ENCODE measurements at places on chromosomes 12 and 14.
A peak's percentile ranks its signal among the peaks of the same experiment; 100 is the strongest.

- no peak overlapping the region for H3K4me3 ChIP-seq
- DNase-seq: no peak
- H3K27me3 ChIP-seq: no peaks in the 10 kb centered on the region
- H3K27ac ChIP-seq: peak overlapping the region; percentile 48
- H3K36me3 ChIP-seq: peaks cover 73% of the 10 kb centered on the region
- H3K4me1 ChIP-seq: peaks cover 52% of the 10 kb centered on the region
Measured at GRCh38 chr14:101814934-101815333, 53.4 kb downstream of the PPP2R5C start.

- no peak overlapping the region for H3K4me3 ChIP-seq
- no peak overlapping the region for H3K27ac ChIP-seq
- no peaks in the 10 kb centered on the region for H3K27me3 ChIP-seq
- DNase-seq: no peak
- no peaks in the 10 kb centered on the region for H3K4me1 ChIP-seq
- no peaks in the 10 kb centered on the region for H3K36me3 ChIP-seq
Measured at GRCh38 chr14:89728964-89729363, 225.6 kb downstream of the EFCAB11 start.

DNA sequence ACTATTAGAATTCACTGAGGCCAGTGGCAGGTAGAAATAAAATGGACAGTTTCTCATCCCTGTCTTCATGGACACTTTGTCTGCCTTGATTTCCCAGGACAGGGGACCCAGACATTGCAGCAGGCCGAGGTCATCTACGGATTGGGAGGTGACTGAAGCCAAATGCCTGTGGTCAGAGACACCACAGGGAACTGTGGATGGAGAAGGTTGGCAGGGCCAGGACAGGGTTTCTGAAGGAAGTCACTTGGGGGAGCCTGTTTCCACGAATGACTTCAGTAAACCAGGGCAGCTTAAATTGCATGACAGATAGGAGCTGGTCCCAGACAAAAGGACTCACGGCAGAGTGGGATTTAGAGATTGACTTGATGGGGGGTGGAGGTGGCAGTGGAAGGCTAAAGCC is 224.9 kb downstream of the NTF3 start:
- no peak overlapping the region for H3K27ac ChIP-seq
- no peaks in the 10 kb centered on the region for H3K27me3 ChIP-seq
- DNase-seq: no peak
- H3K36me3 ChIP-seq: no peaks in the 10 kb centered on the region
- no peaks in the 10 kb centered on the region for H3K4me1 ChIP-seq

- no peak overlapping the region for H3K4me3 ChIP-seq
- no peak for DNase-seq
- H3K27ac ChIP-seq: no peak overlapping the region
- peaks cover 5% of the 10 kb centered on the region for H3K4me1 ChIP-seq
- H3K36me3 ChIP-seq: peaks cover 17% of the 10 kb centered on the region
Measured at GRCh38 chr14:91119556-91120311, 5.9 kb downstream of the DGLUCY start.

GRCh38 chr14:69260861-69261564 is 1.1 kb downstream of the GALNT16 start:
- peaks cover 23% of the 10 kb centered on the region for H3K4me1 ChIP-seq
- H3K27ac ChIP-seq: no peak overlapping the region
- H3K27me3 ChIP-seq: peaks cover 14% of the 10 kb centered on the region
- peak; percentile 19 for DNase-seq
- H3K4me3 ChIP-seq: peak overlapping the region; percentile 11
- H3K36me3 ChIP-seq: no peaks in the 10 kb centered on the region

GRCh38 chr12:40953076-40953475 is 235.0 kb upstream of the PDZRN4 start:
- DNase-seq: no peak
- no peak overlapping the region for H3K4me3 ChIP-seq
- no peaks in the 10 kb centered on the region for H3K4me1 ChIP-seq
- H3K27me3 ChIP-seq: no peaks in the 10 kb centered on the region

GRCh38 chr14:50318031-50318626 is 6.0 kb downstream of the DMAC2L start:
- H3K27ac ChIP-seq: no peak overlapping the region
- peaks cover 7% of the 10 kb centered on the region for H3K36me3 ChIP-seq
- no peaks in the 10 kb centered on the region for H3K27me3 ChIP-seq
- H3K4me3 ChIP-seq: no peak overlapping the region
- H3K4me1 ChIP-seq: peaks cover 11% of the 10 kb centered on the region

DNA sequence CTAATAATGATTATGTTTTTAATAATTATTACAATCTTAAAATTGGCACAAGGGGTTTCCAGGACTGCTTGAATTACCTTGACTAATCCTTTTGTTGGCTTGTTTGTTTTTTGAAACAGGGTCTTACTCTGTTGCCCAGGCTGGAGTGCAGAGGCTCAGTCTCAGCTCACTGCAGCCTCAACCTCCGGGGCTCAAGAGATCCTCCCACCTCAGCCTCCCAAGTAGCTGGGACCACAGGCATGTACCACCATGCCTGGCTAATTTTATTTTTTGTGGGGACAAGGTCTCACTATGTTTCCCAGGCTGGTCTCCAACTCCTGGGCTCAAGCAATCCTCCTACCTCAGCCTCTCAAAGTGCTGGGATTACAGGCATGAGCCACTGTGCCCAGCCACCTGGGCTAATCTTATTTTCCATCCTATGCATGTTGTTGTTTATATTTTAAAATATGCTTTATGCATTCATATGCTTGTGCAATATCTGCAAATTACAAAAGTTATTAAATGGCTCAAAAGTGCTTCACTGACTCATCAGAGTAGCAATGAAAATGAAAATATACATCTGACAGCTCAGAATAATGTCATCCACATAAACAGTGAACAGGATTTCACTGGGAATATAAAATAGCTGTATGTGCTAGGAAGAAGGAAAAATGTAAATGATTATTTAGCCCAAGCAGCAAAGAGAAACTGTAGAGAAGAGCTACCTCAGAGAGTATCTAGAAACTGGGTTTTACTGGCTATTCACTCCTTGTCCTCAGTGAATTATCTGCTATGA is 24.8 kb upstream of the PLEKHG6 start:
- H3K36me3 ChIP-seq: no peaks in the 10 kb centered on the region
- no peaks in the 10 kb centered on the region for H3K27me3 ChIP-seq
- no peaks in the 10 kb centered on the region for H3K4me1 ChIP-seq
- no peak for DNase-seq
- H3K27ac ChIP-seq: no peak overlapping the region
- H3K4me3 ChIP-seq: no peak overlapping the region

DNA sequence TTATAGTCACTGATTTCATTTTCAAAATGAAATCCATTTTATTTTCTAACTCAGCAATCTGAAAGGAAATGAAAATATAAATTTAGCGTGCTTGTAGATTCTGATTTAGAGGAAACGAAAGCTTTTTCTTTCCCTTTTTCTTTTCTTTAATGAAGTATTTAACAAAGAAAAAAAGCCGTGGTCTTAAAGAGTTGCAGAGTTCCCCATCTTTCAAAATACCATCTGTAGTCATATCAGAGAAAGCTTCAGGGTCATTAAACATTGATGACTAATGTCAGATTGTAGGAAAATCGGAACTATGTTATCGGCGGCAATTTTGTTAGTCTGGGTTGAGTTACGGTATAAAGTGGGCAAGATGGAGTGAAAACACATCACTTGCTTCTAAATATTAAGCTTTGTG is 32.3 kb downstream of the DRAM1 start:
- H3K27me3 ChIP-seq: no peaks in the 10 kb centered on the region
- no peaks in the 10 kb centered on the region for H3K4me1 ChIP-seq
- H3K4me3 ChIP-seq: no peak overlapping the region
- no peaks in the 10 kb centered on the region for H3K36me3 ChIP-seq

DNA sequence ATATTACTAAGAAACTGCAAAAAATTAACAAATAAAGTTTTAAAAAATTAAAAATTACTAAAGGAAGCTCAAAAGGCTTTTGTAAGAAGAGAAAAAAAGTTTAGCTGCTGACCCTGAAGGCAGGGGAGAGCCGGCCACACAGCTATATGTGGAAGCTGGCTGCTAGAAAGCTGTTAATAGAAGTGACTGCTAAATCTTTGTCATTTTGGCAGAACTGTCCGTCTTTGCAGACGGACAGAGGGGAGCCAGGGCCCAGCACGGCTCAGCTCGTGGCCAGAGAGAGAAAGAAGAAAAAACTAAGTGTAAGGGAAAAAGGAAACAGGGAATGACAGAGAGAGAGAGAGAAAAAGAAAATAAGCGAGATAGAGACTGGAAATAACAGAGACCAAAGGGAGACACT is 27.9 kb downstream of the PRMT8 start:
- H3K4me3 ChIP-seq: no peak overlapping the region
- H3K4me1 ChIP-seq: no peaks in the 10 kb centered on the region
- H3K27me3 ChIP-seq: peaks cover 6% of the 10 kb centered on the region
- H3K27ac ChIP-seq: no peak overlapping the region
- H3K36me3 ChIP-seq: no peaks in the 10 kb centered on the region

Data from K562 (cell line).